Stimulated activated CD8-positive, alpha-beta memory T cell treated with anti-CD3 and anti-CD28 coated beads, Interleukin-7, amount 100 ng/mL, for 1 hour (primary cell): ENCODE measurements at places on chromosomes 4 and X.
A peak's percentile ranks its signal among the peaks of the same experiment; 100 is the strongest.

GRCh38 chrX:6386837-6387236, 148.1 kb downstream of the VCX3A start:
- DNase-seq, result no peak

DNA sequence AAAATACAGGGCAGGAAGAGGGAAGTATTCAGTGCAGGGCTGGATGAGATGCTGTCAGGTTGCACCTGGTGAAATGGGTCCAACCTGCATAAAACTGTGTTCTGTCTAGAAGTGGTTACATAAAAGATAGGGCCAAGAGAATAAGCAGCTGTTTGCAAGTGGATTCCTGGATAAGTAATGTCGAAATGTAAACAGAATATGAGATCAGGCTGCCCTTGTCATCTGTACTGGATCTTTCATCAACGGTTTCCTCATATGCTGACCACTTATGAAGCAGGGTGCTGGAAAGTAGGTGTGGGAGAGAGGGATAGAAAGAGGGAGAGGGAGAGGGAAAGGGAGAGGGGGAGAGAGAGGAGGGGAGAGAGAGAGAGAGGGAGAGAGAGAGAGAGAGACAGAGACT, 349.8 kb upstream of the CPEB2 start:
- DNase-seq, result no peak

DNA sequence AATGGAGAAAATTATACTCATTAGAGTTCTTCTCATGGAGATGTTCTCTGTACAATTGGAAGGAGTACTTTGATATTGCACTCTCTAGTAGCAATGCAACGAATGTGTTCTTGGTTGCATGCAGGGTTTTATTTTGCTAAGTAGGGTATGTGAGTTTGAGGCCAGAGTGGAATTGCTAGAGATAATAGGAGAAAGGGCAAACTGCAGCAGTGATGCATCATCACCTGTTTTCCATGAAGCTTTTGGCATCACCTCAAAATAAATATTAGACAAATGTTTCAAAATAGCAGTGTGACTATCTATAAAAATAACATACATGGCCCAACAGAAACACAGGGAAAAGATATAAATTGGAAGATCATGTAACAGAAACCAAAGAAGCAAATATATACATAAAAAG, 93.3 kb downstream of the TIGD2 start:
- no peak for DNase-seq

DNA sequence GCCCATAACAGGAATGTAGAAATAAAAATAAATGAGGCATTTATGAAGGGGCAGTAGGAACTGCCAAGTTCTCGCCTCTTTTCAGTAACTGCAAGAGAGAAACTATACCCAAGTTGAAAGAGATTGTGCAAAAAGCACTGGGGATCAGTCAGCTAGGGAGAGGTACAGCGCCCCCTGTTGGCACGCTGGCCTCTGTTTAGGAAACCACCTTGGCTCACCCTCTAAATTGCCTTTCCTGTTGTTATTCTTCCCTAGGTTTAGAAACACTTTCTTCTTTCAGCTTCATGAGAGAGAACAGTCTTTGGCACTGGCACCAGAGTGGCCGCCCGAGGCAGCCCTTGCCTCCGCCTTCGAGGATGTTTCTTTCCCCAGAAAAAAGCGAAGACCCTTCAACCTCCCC, 348.5 kb downstream of the MID1IP1 start:
- DNase-seq, result peak; percentile 27

GRCh38 chrX:72644946-72645345, 69.2 kb downstream of the PHKA1 start:
- DNase-seq, result no peak

GRCh38 chrX:134647477-134647877, 10.8 kb downstream of the PLAC1 start:
- DNase-seq, result no peak
